ENCODE measurements at places on chromosomes 6 and 20.

DNA sequence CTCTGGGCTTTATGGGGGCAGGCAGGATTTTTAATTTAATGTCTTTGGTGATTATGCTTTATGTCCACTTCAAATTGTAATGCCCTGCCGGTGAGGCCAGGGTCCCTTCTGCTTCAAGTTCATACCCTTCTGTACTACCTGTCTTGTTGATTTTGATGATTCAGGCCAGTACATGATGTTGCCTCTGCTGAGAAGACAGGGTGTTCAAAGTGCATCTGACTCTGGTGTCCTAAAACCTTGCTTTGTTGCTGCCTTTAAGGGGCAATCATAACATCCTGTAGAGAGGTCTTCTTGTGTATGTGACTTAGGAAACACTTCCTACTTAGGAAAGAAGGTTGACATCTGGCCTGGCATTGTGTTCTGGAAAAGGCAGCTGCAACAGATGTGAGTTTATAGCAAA lies 113.2 kb downstream of the TMEM170B start:
- DNase-seq, result no peak

GRCh38 chr6:132872923-132873322 lies 58.6 kb downstream of the RPS12 start:
- no peak for DNase-seq

GRCh38 chr6:164528539-164528938 lies 780.9 kb downstream of the C6orf118 start:
- DNase-seq, result no peak

- DNase-seq, result no peak
These were observed 67.5 kb upstream of the TFB1M start for GRCh38 chr6:155381673-155382337.

DNA sequence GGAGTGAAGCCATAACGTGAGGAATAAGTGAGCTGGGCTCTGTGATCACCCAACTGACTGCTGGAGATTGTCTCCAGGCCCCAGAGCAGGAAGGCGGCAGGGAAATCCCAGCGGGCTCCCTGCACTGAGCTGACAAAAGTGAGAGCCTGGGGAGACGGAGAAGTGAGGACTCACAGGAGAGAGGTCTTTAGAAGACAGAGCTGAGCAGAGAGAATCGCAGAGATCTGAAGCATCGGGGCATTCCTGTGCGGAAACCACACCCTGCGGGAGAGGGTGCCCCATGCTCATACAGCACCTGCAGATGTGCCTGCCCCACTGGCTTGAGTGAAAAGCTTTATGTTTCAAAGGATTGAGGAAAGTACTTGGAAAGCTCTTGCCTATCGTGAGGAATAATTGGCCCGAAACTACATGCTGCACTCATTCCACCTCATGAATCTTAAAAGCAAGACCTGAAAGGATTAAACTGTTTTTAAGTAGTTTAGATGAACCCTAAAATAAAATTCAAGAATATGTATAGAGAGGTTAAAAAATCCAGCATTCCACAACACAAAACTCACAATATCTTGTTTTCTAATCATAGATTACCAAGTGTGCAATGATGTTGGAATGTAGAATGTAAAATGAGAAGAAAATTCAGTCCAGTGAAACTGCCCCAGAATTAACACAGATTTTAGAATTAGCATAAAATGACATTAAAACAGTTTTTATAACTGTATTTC lies 17.7 kb upstream of the THBS2 start:
- no peak for DNase-seq

DNA sequence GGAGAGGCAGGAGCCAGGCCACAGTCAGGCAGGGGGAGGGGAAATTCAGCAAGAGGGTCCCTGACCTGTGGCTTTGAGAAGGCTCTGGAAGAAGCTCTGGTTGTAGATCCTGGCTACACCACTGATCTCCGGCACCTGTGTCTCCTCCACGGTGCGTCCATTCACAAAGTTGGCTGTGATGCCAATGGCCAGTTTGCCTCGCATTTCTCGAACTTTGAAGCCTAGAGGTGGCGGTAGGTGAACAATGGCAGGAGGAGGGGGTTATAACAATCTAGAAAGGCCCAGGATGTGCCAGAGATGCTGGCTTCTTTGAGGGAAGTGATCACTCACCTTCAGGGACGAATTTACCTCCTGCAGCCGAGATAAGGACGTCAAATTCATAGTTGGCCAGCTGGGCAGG lies 3.4 kb downstream of the MICAL1 start:
- DNase-seq, result no peak

All from left hindlimb (tissue), 1 donor.